ENCODE measurements at places on chromosomes 12 and 14. TPM values are rescaled to one million over a fixed set of nuclear protein-coding genes. Genes with fewer than 3 reads are reported as not detected.
A peak's percentile ranks its signal among the peaks of the same experiment; 100 is the strongest.

DNA sequence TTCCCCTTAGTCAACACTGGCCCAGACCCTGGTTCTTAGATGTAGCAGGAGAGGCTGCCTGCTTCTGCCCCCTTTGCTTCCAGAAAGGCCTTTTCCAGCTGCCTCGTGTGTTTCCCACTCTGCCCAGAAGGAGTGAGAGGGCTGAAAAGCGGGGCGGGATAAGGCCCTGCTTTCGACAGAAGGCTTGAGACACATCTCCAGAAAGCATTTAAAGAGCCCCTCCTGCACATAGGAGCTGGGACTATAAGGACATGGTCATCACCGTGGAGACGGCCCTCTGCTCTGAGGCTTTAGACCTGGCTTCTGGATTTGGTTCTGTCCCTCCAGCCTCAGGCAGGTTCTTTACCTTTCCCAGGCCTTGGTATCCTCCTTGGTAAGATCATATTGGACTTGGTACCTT, 11.9 kb downstream of the CALM1 start:
- peak overlapping the region; percentile 95 for H3K27ac ChIP-seq
- peaks cover 15% of the 10 kb centered on the region for H3K4me1 ChIP-seq
- H3K27me3 ChIP-seq, result no peaks in the 10 kb centered on the region
- no peak overlapping the region for H3K4me3 ChIP-seq

DNA sequence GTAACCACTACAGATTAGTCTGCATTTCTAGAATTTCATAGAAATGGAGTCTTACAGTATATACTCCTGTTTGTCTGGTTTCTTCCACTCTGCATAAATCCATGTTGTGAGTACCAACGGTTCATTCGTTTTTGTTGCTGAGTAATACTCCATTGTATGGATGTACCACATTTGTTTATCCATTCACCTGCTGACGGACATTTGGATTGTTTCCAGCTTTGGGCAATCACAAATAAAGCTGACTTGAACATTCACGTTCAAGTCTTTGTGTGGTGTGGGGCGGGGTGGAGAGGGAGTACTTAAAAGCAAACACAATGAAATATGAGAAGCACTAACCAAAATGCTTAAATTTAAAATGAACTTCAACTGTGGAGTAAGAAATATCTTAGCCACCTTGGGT, 7.1 kb downstream of the HECTD4 start:
- no peaks in the 10 kb centered on the region for H3K36me3 ChIP-seq
- no peak overlapping the region for H3K27ac ChIP-seq
- H3K4me3 ChIP-seq, result no peak overlapping the region
- peaks cover under 1% of the 10 kb centered on the region for H3K4me1 ChIP-seq
- no peaks in the 10 kb centered on the region for H3K27me3 ChIP-seq

GRCh38 chr12:128383357-128383937, 116.5 kb downstream of the TMEM132C start:
- no peak for DNase-seq
- no peak overlapping the region for H3K27ac ChIP-seq
- H3K27me3 ChIP-seq, result no peaks in the 10 kb centered on the region
- H3K4me1 ChIP-seq, result no peaks in the 10 kb centered on the region
- H3K36me3 ChIP-seq, result no peaks in the 10 kb centered on the region
- no peak overlapping the region for H3K4me3 ChIP-seq

GRCh38 chr12:28172434-28173030, 17.7 kb upstream of the CCDC91 start:
- H3K4me3 ChIP-seq, result no peak overlapping the region
- no peaks in the 10 kb centered on the region for H3K27me3 ChIP-seq
- H3K36me3 ChIP-seq, result no peaks in the 10 kb centered on the region
- DNase-seq, result no peak
- no peak overlapping the region for H3K27ac ChIP-seq

DNA sequence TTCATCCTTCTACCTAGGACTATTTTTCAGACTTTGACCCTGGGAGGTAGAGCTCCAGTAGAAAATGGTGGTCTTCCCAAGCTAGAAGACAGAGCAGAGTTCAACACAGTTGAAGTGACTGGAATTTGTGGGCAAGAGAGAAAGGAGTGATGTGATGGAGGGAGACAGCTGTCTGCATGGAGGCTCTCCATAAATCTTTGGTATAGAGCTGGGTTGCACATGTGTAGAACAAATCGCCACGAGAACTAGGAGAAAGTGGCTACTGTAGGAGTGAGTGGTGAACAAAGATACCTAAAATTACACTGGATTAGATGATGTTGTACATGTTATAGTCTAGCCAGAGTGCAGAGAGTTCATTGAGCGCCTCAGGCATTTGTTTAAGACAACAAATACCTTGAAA, 14.5 kb downstream of the GPR135 start:
- no peak overlapping the region for H3K4me3 ChIP-seq
- peaks cover 14% of the 10 kb centered on the region for H3K4me1 ChIP-seq
- H3K27me3 ChIP-seq, result no peaks in the 10 kb centered on the region
- DNase-seq, result no peak

GRCh38 chr12:47964106-47964728, 821 bp downstream of the TMEM106C start:
- DNase-seq, result no peak
- H3K4me1 ChIP-seq, result peaks cover 16% of the 10 kb centered on the region
- H3K36me3 ChIP-seq, result no peaks in the 10 kb centered on the region
- H3K4me3 ChIP-seq, result peak overlapping the region; percentile 81

The TECPR2 gene
- total RNA-seq, result 27.0 TPM

Measured in ascending aorta (tissue), 2 donors.